ENCODE measurements at places on chromosomes 12 and 14. TPM values are rescaled to one million over a fixed set of nuclear protein-coding genes. Genes with fewer than 3 reads are reported as not detected.

Gene SERPINA6
- not detected for polyA plus RNA-seq

Gene SLC4A8
- 3.1 TPM for polyA plus RNA-seq

Gene SLC25A29
- polyA plus RNA-seq = 42.6 TPM

Gene GLIPR1
- polyA plus RNA-seq = 322 TPM

Gene CEP128
- 1.3 TPM for polyA plus RNA-seq

Gene SLC25A47
- polyA plus RNA-seq = not detected

Gene TPH2
- polyA plus RNA-seq = not detected

Gene C3AR1
- 0.31 TPM for polyA plus RNA-seq

Gene MYF5
- polyA plus RNA-seq = not detected

Gene ADAM21
- 0.11 TPM for polyA plus RNA-seq

Gene ESPL1
- 9.2 TPM for polyA plus RNA-seq

Gene NDRG2
- polyA plus RNA-seq = 1.5 TPM

Gene RTL1
- not detected for polyA plus RNA-seq

Gene CCDC175
- polyA plus RNA-seq = not detected

Gene CLEC2B
- polyA plus RNA-seq = 0.31 TPM

Gene IRAK3
- 0.34 TPM for polyA plus RNA-seq

Gene BRMS1L
- polyA plus RNA-seq = 6.2 TPM

Gene PLD4
- polyA plus RNA-seq = 0.05 TPM

Gene FITM1
- not detected for polyA plus RNA-seq

Gene CIROP
- 0.37 TPM for polyA plus RNA-seq

Gene HOXC9
- 0.26 TPM for polyA plus RNA-seq

Gene OVCH1
- polyA plus RNA-seq = 0.05 TPM

Gene IL26
- not detected for polyA plus RNA-seq

Gene STXBP6
- 14.2 TPM for polyA plus RNA-seq

Gene DBX2
- polyA plus RNA-seq = not detected

Gene NTN4
- 41.9 TPM for polyA plus RNA-seq

Gene ISM2
- polyA plus RNA-seq = 0.12 TPM

Gene EML5
- 8.1 TPM for polyA plus RNA-seq

Gene TMEM233
- polyA plus RNA-seq = not detected

Gene LALBA
- polyA plus RNA-seq = not detected

Gene ADAMTS20
- not detected for polyA plus RNA-seq

Gene SYCP3
- 0.07 TPM for polyA plus RNA-seq

Gene TOMM20L
- not detected for polyA plus RNA-seq

Measured in IMR-90 (cell line).